RWPE2 (cell line): ENCODE measurements at places on chromosomes 16 and 17.

- no peak for DNase-seq
Measured at GRCh38 chr16:57252148-57252721, 7.2 kb downstream of the ARL2BP start.

- no peak for DNase-seq
Measured at GRCh38 chr17:34609210-34609609, 29.8 kb downstream of the TMEM132E start.

GRCh38 chr17:58666858-58667267 is 25.0 kb downstream of the TEX14 start:
- peak; percentile 93 for DNase-seq

DNA sequence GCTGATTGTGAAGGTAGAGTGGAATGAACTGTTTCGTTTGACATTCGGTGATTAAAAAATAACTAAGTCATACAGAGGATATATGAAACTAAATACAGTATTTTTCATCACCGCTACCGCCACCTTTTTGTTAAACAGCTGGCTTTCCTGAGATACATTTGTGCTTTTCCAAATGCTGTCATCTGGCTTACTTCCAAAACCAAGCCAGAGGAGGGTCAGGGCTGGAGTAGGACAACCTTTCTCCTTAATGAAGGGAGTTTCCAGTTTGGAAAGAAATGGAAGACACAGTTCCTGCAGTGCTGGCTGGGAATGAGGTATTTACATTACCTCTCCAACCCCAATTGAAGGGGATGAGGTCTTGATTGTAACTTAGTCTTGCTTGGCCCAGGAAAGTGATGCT is 3.2 kb downstream of the TNRC6C start:
- DNase-seq = no peak

DNA sequence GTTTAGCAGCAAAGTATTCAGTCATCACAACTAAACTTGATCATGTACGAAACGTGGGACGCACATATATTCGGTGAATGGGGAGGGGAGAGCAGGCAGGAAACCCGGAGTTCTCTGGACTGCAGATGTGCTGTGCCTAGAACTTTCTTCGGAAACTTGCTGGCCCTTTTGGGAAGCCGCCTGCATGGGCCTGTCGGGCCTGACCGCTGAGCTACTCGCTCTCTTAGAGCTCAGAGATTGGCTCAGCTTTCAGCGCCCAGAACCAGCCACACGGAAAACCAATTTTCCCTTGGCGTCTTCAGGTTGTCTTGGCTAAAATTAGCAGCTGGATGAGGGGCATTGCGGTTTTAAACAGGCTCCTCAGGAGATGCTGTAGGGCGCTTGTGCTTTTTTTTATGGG is 38.1 kb downstream of the ZDHHC7 start:
- no peak for DNase-seq

GRCh38 chr17:5410594-5411272 is 8.7 kb downstream of the NUP88 start:
- DNase-seq = no peak

DNA sequence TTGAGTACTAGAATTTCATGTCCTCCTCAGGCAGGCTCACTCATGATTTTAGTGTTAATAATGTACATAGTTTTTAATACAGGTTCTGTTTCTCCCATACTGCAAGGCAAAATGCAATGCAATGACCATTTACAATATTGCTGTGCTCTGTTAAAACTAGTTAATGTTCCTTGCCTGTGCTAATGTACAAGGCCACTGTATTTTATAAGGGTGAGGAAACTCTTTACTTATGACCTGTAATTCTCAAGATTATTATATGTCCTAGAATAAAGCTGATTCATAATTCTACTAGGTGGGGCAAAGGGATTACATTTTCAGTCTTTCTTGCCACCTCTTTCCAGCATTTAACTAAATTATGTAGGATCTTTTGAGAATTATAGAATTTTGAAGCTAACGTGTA is 19.4 kb downstream of the TMIGD1 start:
- DNase-seq = no peak

DNA sequence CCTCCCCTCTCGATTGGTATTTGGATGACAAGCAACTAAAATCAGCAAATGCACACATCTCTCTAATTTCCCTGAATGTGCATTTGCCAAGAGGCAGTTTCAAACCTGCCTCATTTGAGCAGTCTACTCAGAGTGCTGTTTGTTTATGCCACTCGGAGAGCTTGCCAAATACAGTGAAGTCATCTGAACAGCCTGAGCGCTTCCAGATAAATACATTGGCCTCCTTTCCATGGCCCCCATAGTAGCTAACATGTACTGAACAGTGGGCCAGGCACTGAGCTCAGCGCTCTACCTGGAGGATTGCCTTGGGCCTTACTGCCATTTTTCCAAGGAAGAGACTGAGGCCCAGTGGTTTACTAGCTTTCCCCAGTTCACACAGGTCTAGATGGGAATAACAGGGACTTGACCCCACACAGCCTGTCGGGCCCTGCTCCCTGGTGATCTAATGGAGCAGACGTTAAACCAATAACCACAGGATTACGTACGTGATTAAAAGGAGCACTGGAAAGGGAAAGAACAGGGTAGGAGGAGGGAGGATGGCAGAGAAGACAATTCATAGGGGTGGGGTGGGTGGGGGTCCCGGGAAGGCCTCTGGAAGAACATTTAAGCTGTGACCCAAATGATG is 18.7 kb upstream of the ANKRD40CL start:
- no peak for DNase-seq

GRCh38 chr16:23499801-23500200 is 10.5 kb downstream of the GGA2 start:
- DNase-seq = no peak

DNA sequence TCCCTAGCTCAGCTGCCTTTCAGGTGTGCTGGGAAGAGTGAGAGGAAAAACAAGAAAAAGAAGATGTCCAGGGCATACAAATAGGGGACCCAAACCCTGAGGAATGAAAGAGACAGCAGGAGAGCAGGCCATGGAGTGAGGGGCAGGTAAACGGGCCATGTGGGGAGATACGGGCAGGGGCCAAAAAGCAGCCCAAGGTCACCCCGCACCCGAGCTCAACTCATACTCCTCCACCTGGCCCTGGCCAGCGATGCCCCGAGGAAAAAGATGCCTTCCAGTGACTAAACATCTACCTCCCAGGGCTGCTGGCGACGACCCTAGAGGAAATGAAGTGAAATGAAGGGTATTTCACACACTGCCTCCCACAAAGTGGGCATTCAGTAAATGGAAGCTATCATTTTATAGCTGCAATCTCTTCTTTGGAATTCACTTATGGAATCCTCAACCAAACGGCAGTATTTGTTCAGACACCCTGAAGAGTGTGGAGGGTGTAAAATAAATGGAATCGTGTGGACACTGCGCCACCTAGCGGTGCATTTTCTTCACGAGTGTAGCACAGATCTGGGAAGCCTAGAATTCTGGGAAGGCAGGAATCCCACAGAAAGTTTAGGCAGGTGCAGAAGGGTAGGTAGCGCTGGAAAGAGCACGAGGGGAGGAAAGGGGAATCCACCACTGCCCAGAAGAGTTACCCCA is 14.9 kb downstream of the ELAC2 start:
- peak; percentile 45 for DNase-seq

- no peak for DNase-seq
Measured at GRCh38 chr17:77434136-77435114, 293.7 kb downstream of the SEC14L1 start.

DNA sequence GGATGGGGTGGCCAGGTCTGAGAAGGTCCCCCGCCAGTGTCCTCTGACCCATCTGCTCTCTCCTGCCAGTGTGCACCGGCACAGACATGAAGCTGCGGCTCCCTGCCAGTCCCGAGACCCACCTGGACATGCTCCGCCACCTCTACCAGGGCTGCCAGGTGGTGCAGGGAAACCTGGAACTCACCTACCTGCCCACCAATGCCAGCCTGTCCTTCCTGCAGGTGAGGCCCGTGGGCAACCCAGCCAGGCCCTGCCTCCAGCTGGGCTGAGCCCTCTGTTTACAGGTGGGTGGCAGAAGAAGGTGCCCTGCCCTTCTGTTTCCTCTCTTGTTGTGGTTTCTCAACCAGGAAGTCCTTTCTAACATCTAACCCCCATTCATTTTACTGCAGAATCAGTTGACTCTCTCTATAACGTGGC is 7.1 kb downstream of the ERBB2 start:
- DNase-seq = no peak

- no peak for DNase-seq
Measured at GRCh38 chr17:31311526-31311925, 2.3 kb downstream of the EVI2B start.

- DNase-seq = no peak
Measured at GRCh38 chr17:40309031-40309948, at the start of gene RARA. RARA (plus strand) TSS chr17:40309180; CDS start chr17:40331219, 22,039 bp downstream.

- no peak for DNase-seq
Measured at GRCh38 chr17:74815550-74816370, 39.6 kb upstream of the NAT9 start.

- DNase-seq = no peak
Measured at GRCh38 chr16:30874244-30874820, 19.5 kb downstream of the BCL7C start.

DNA sequence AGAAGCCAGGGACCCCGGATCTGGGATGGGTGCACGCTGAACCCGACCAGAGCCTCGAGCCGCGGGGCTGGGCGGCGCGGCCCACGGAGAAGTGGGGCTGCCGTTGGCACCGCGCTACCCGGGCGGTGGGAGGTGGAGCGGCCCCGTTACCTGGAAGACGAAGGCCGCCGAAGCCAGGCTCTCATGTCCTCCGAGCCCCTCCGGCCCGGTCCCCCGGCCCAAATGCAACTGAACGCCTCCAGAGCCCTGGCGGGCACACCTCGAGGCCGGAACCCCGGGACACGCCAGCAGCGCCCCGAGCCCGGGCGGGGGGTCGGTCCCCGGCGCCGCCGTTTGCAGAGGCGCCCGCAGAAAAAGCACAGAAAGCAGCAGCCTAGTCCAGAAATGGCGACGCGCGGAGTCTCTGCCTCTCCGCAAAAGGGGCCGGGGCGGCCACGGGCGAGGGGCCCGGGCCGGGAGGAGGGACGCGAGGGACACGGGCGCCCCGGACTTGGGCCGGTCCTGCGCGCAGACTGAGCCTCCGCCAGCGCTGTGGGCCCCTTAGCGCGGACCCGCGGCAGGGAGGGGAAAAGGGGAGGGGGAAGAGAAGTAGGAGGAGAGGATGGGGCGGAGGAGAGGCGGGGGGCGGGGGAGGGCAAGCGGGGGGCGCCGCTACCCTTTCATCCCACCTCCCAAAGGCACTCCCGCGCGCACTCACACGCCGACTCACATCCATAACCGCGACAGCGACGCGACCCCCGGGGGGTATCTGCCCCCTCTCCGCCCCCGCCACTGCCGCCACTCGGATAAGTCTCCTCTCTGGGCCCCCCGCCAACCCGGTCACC is 1.4 kb downstream of the AXIN2 start:
- DNase-seq = no peak

- DNase-seq = no peak
Measured at GRCh38 chr17:54259476-54259875, 436.7 kb downstream of the KIF2B start.

GRCh38 chr16:23668225-23668624 is 10.5 kb upstream of the PLK1 start:
- no peak for DNase-seq

DNA sequence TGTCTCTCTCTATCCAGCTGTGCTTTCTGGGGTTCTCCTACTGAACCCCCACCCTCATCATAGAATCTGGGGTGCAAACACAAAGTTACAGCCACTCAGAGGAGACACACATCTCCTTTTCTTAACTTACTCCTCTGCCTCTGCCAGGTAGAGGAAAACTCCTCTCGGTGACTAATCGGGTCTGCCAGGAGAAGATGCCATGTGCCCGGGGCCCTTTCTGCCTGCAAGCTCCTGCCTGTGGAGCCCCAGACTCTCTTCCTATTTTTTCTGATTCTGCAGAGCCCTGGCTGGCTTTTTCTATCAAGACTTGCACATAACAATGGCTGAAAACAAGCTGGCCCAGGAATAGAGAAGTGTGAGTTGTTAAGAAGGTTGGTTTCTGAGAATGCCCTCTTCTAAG is 10.4 kb downstream of the SLC6A4 start:
- no peak for DNase-seq

- no peak for DNase-seq
Measured at GRCh38 chr17:8223356-8224126, 13.2 kb upstream of the AURKB start.

DNA sequence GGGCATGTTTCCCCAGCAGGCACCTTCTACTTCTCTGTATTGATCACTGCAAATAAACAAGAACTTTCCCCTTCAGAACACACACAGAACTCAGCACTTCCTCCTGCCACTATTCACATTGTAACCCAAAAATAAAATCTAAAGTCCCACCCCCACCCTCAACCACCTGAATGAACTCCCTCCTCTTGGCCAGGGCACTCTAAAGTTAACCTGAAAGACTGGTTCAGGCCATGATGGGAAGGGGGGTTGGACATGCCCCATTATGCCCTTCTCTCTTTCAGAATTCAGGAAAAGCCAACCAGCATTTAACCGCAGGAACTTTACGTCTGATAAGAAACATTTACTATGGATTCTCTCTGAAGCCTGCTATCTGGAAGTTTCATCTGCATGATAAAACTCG is 27.4 kb upstream of the CCL2 start:
- DNase-seq = no peak

DNA sequence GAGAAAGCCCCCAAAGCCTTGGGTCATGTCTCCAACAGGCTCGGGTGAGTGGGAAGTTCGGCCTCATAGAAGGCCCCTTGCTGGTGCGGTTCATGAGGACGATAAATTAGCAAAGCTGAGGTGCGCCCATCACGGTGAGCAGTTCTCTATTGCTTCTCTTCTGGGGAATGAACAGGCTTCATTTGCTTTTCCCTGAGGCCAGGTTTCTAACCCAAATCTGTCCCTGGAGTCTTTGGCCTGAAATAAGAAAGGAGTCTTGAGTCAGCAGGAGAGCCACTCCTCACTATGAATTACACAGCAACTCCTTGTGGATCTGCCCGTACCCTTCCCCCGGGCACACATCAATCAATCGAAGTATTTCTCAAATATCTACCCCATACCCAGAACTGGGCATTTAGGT is 94.6 kb downstream of the YPEL2 start:
- no peak for DNase-seq

GRCh38 chr17:78924481-78925151 is 571 bp downstream of the TIMP2 start:
- DNase-seq = no peak

DNA sequence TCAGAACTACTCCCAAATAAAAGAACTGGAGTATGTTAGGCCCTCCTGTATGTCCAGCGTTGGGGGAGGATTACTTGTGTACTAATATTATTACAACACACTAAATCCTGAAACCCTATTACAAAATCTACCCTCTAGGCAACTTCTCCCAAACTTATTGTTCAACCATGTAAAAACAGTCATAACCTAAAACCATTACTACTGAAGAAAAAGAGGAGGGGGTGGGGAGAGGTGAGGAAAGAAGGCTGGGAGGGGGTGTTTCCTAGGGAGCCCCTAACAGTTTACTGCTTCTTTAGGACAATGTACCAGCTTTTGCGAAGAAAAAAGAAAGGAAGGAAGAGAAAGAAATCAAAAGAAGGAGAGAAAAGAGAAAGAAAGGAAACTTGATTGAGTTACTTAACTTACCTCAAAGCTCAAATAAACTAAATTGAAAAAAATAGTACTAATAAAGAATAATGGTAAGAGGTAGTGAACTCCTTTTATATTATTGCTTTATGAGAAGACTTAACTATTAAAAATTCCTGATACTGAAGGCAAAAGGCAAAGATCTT is 2.3 kb downstream of the SALL1 start:
- no peak for DNase-seq
